ENCODE measurements at places on chromosomes 4 and X. TPM values are rescaled to one million over a fixed set of nuclear protein-coding genes. Genes with fewer than 3 reads are reported as not detected.

GRCh38 chr4:5974321-5974720 is 43.9 kb downstream of the C4orf50 start:
- no peak for DNase-seq

GRCh38 chr4:41683326-41683725 is 65.2 kb downstream of the PHOX2B start:
- DNase-seq = no peak

GRCh38 chr4:86670756-86671155 is 76.6 kb downstream of the PTPN13 start:
- peak; percentile 9 for DNase-seq

- DNase-seq = no peak
Measured at GRCh38 chrX:154785716-154786115, 19.6 kb downstream of the MPP1 start.

DNA sequence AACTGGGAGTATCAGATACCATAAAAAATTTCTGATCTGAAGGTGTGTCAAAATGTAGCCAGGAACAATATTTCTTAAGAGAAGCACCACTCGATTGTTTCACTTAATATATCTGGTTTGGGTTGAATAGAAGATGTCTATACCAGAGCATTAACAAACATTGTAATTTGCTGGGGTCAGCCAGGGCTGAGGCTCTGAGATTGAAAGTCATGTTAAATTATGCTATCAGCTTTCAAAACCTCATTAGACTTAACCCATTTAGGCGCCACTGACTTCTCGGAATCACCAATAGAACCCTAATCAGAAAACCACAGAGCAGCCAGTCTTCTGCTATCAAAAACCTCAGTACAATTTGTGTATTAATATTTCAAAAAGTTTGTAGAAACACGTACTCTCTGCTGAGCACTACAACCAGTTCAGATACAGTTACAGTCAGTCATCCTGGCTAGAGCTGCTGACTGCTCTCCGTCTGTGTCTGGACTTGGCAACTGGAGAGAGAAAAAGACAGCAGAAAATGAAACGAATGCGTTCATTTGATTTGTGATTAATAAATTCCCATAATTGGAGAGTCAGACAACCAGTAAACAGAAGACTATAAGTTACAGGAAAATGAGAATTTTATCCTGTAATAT is 848.6 kb upstream of the PABPC4L start:
- DNase-seq = no peak

DNA sequence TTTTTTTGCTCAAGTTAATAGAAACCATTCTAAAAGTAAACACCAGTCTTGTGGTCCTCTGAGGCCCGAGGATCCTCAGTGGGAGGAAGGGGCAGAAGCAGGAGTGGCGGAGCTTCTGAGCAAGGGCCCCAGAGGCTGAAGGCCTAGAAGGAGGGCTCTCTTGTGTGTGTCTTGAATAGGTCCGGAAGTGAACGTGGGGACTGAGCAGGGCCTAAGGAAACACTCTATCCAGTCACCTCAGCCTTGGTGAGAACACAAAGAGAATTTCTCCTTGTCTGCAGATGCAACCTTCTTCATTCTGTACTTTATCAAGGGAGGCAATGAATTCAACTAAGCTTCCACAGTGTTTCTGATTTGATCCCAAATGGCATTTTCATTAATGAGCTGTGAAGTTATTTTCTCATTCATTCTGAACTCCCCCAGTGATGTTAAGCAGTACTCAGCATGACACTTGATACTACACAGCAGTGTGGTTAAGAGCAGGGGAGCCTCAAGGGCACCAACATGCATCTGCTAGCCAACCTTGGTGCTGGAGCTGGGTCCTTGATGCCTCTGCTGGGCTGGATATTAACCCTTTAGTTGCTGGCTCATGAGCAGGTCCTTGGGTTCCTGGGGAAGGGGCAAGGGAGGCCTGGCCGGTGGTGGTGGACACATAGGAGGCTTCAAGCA is 64.7 kb downstream of the RBM47 start:
- no peak for DNase-seq

DNA sequence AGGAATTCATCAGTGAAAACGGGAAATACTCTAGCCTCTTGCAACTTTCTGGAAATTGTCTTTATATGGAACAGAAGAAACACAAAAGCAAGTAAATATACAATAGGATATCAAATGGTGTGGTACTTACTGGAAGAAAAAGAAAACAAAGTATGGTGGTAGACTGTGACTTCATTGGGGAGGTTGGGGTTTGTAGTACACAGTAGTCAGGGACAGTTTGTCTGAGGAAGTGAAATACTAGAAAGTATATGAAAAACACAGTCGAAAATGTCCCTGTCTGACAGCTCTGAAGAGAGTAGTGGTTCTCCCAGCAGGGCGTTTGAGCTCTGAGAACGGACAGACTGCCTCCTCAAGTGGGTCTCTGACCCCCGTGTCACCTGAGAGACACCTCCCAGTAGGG is 390.0 kb upstream of the NWD2 start:
- no peak for DNase-seq

GRCh38 chrX:16664626-16665025 is 14.7 kb downstream of the S100G start:
- DNase-seq = no peak

DNA sequence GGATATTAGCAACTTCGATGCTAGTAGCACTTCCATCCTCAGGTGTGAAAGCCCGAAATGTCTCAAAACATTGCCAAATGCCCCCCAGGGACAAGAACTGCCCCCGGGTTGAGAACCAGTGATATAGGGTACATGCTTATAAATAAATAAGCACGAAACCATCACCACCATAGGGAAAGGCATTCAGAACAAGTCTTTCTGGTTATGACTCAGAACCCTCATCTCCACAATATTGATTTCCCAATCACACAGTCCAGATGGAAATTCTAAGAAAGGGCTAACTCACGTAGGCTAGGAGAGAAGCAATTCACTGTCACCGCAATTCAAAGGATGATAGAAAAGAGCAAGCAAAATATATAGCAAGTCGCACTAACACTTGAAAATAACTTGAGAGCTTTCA is 84.8 kb downstream of the ANOS1 start:
- no peak for DNase-seq

DNA sequence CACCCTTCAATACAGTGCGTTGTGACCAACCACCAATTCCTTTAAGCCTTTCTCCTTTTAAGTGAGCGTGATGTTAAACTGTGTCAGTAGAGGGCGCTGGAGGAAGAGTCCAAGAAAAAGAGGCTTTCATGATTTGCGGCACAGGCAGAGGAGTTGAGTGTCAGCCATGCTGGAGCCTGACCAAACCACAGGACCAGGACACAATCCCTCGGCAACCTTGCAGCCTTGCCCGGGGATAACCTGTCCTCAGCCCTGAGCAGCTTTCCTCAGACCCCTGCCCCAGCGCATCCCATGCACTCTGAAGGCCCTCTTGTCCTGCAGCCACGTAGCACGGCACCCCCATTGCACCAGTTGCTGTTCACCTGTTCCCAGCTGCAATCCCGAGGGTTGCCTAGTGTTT is 53.5 kb upstream of the SMIM31 start:
- no peak for DNase-seq

- peak; percentile 5 for DNase-seq
Measured at GRCh38 chr4:149164282-149164681, 651.4 kb downstream of the IQCM start.

- DNase-seq = no peak
Measured at GRCh38 chr4:85938062-85938461, 421.8 kb downstream of the MAPK10 start.

The SPANXD gene
- not detected for total RNA-seq

The RBMXL3 gene
- total RNA-seq = not detected

The NXF2 gene
- total RNA-seq = not detected

The TLR2 gene
- total RNA-seq = 1.4 TPM

The GPC4 gene
- not detected for total RNA-seq

The ARHGAP10 gene
- total RNA-seq = 36.7 TPM

Measured in endothelial cell of umbilical vein (primary cell).